ENCODE measurements at places on chromosomes 7 and 10. TPM values are rescaled to one million over a fixed set of nuclear protein-coding genes. Genes with fewer than 3 reads are reported as not detected.

Gene GDF10
- total RNA-seq, result 1.7 TPM

Gene HMX3
- total RNA-seq, result not detected

Gene ADIRF
- 33.0 TPM for total RNA-seq

Gene PDIA4
- total RNA-seq, result 38.5 TPM

Gene TSPAN13
- 13.5 TPM for total RNA-seq

Gene INA
- 0.08 TPM for total RNA-seq

Gene OPN4
- not detected for total RNA-seq

GRCh38 chr10:79627075-79627474 lies 16.3 kb downstream of the SFTPA1 start:
- no peak for DNase-seq

- DNase-seq, result no peak
Observed at GRCh38 chr10:93861825-93862224, 32.0 kb upstream of the SLC35G1 start.

GRCh38 chr7:23468526-23469149 lies 1.7 kb downstream of the IGF2BP3 start:
- DNase-seq, result no peak

GRCh38 chr7:155002411-155003091 lies 373 bp downstream of the PAXIP1 start:
- DNase-seq, result no peak

DNA sequence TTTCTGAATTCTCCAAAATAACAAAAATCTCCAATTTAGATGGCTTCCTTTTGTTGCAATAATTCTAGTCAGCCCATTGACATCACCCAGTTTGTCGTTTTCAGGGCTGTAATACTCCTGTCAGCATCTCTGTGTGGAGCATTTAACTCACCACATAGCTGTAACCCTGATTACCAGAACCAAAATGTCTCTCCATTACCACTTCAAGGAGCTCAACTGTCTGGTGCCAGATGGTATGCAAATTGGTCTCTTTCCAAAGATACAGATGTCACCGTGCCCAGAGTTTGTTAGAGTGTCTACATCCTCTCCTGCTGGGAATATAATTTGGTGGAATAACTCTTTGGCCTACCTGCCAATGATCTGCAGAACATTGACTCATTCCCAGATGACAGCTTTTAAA lies 350.3 kb upstream of the POT1 start:
- DNase-seq, result no peak

DNA sequence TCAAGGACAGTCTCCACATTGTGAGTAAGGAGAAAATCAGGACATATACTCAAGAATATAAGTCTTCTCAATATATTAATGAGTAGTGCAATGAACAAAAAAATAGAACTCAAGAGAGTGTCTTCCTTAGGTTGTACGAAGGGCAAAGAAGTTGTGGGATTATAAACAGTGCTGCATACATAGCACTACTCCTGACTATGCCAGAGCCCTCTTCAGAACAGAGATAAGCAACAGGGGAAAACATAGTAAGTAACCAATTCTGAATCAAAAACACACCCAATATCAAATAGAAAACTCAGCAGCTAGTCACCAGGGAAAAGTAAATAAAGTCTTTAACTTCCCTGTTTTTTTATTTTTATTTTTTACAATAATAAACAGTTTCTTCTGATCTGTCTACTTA lies 10.6 kb downstream of the ARHGAP21 start:
- no peak for DNase-seq

Measured in cardiac septum (tissue), 1 donor.